Epithelial cell of prostate (primary cell): ENCODE measurements at places on chromosomes 6 and 20.
A peak's percentile ranks its signal among the peaks of the same experiment; 100 is the strongest.

DNA sequence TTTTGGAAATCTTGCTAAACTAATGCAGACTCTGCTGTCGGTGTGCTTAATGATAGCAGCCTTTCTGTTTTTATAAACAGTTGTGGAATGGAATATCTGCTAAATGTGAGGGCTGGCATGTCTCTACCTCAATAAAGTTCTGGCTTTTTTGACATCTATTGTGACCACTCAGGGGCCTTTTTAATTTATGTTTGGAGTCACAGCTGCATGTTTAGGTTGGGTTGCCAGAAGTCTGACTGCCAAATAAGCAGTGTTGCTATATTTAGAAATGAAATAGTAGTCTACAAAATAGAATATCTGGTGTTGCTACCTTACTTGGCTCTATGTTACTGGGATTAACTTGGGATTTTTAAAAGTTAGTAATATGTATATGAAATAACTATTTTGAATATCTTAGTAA lies 125.1 kb upstream of the LOC128125822 start:
- DNase-seq: no peak

- peak; percentile 74 for DNase-seq
These were observed at the start of gene ACAT2 for GRCh38 chr6:159761873-159762680. TSS of gene ACAT2 (plus strand) at chr6:159762045. CDS start at chr6:159762088, 43 bp downstream.

- DNase-seq: no peak
These were observed 465.2 kb downstream of the TFAP2B start for GRCh38 chr6:51283723-51284355.

- DNase-seq: no peak
These were observed 1.8 kb downstream of the CDH4 start for GRCh38 chr20:61253640-61254511.

DNA sequence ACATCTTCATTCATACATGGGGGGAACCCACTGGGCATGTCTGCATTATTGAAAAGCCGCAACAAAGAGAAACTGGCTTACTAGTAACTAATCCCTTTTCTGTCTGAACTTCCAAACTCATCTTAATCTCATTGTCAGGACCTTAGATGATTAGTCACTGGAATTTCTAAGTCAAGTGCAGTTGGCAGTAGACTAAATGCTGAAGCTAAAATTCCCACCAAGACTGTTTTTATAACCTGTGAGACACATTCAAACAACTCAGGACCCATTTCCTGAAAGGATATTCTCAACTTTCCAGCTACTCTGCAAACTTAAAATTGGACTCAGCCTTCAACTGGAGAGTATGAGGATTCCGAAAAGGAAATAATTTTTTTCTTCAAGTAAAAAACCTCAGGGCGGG lies 94.8 kb upstream of the SCAF8 start:
- no peak for DNase-seq

- DNase-seq: no peak
These were observed 9.7 kb downstream of the PTCHD4 start for GRCh38 chr6:48101290-48101689.

- no peak for DNase-seq
These were observed 901 bp upstream of the TMEM151B start for GRCh38 chr6:44269178-44269920.

DNA sequence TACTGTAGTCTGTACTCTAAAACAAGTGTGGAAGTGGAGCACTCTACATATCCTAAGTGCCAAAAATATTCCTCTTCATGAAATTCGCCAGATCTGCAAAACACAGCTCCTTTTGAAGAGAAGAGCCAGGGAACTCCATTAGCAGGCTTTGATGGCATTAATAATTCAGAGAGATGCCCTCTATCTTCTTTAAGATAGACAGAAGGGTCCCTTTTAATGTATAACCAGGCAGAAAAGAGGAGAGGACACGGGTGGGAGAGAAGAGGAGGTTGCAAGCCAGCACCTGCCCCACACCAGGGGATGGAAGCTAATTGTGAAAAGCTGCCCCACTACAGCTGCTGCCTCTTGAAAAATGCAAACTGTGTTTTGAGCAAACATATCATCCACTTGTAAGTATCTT lies 3.7 kb upstream of the RFPL4B start:
- no peak for DNase-seq

DNA sequence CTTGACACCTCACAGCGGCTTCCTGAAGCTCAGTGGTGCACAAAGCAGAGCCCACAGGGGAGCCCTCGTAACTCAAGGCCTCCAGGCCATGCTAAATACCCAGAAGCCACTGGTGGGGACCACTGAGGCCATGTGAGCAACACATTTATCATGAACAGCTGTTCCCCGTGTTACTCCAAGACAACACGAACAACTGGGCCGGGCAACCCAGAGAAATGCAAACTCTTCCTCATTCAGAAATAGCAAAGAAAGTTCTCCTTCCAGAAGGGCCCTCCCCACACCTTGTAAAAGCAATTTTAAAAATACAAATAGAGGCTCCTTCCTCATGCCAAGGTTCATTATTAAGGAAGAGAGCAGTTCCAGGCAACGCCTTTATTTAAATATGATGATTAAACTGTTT lies 36.3 kb upstream of the SLCO4A1 start:
- no peak for DNase-seq

DNA sequence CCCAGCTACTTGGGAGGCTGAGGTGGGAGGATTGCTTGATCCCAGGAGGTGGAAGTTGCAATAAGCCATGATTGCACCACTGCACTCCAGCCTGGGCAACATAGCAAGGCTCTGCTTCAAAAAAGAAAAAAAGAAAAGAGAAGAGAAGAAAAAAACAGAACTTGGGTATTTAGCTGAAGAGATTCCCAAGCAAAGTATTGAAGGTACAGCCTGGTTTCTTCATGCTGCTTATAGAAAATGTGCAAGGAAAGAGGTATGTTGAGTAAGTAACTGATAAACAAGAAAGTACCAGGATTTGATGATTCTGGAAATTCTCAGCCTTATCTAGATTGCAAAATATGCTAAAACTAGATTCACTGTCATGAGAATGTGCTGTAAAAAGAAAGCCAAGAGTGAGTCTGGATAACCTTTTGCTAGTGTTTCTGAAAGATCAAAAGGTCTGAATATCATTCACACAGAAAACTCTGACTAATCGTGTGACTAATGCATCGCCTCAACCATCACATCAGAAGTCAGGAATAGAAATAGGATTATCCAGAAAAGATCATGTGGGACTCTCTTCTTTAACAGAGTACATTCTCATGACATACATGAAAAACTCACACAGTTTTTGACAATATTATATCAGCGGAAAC lies 32.4 kb upstream of the NOP56 start:
- no peak for DNase-seq

- DNase-seq: no peak
These were observed 150.5 kb downstream of the BCAS1 start for GRCh38 chr20:53919886-53920285.

DNA sequence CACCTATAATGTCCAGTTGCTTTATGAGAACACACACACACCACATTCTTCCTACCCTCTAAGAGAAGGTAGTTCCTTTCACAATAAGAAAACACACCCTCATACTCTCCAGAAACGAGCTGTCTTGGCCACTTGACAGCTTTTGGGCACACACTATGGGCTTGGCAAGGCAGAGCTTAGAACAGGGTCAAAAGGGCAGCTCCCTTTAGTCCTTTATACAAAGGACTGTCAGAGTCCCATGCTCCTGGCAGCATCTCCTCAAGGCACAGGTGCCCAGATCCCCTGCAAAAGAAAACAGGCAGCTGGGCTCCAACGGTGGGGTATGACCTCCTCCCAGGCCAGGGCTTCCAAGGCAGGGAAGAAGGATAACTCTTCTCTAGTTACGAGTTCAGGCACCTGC lies 4.9 kb upstream of the LYRM2 start:
- no peak for DNase-seq

DNA sequence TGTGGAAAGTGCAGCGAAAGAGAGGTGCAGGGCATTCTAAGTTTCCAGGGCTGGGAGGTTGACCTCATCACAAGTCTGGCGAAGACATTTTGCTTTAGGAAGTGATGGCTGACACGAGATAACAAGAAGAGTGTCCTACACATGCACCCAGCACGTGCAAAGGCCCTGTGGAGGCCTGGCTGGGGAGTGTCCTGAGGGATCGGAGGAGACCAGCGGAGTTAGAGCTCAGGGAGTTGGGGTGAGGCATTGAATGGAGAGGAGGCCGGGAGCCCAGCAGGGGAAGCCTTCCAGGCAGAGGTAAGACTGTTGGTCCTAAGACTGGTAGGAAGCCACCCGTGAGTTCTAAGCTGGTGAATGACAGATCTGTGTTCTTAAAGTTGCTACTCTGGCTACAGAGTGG lies 58.4 kb downstream of the PPP1R14C start:
- DNase-seq: no peak

DNA sequence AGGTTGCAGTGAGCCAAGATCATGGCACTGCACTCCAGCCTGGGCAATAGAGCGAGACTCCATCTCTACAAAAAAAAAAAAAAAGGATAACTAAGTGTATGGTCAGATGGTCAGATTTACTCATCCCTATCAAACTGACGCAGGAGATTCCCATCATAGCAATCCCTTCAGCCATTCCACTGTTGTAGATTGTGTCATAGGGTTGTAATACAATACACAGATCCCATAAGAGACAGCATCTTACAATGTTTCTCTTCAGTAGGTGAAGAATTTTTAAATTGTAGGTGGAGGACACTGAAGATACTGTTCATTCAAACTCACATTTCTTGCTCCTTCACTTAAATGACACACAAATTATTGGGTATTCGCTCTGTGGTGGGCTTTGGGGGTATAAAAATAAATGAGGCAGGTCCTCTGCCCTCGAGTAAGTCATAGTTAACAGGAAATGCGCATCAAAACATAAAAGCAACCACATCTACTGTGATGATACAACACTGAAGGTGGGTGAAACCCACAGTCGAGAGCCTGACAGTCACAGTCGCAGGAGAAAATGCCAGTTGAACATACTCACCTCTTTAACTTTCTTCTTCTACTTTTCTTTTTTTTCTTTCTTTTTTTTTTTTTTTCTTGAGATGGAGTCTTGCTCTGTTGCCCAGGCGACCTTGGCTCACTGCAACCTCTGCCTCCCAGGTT lies 205.5 kb downstream of the ZNF217 start:
- DNase-seq: no peak

GRCh38 chr20:57435498-57436222 lies 44.5 kb downstream of the RBM38 start:
- peak; percentile 80 for DNase-seq

GRCh38 chr6:65161661-65162060 lies 545.4 kb downstream of the EYS start:
- DNase-seq: no peak

GRCh38 chr6:164478426-164478825 lies 831.0 kb downstream of the C6orf118 start:
- no peak for DNase-seq

- DNase-seq: no peak
These were observed 159.4 kb downstream of the PHF3 start for GRCh38 chr6:63795006-63795405.

GRCh38 chr6:35264550-35265274 lies 5.2 kb downstream of the ZNF76 start:
- DNase-seq: no peak

DNA sequence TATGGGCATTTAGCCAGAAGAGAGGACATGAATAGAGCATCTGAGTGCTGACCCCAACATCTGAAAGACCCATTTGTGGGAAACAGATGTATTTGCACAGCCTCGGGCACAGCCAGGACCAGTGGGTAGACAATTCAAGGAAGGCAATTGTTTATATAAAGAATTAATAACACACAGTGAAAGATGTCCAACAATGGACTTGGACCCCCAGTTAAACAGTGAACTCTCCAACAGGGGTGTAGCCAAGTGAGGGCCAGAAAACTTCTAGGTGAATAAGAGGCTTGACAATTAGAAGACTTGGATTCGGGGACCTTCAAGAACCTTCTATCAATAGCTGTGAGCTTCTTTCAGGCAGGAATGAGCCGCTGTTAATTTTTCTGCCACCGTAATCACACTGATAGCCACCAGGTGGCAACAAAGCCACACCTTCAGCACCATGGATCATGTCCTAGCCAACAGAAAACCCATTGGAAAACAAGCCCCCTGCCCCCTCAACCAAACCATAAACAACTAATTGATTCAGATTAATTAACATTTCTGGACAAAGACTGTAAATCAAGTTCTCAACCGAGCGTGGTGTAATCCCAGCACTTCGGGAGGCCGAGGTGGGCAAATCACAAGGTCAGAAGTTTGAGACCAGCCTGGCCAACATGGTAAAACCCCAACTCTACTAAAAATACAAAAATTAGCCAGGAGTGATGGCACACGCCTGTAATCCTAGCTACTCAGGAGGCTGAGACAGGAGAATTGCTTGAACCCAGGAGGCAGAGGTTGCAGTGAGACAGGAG lies 8.8 kb upstream of the SRSF6 start:
- DNase-seq: no peak

DNA sequence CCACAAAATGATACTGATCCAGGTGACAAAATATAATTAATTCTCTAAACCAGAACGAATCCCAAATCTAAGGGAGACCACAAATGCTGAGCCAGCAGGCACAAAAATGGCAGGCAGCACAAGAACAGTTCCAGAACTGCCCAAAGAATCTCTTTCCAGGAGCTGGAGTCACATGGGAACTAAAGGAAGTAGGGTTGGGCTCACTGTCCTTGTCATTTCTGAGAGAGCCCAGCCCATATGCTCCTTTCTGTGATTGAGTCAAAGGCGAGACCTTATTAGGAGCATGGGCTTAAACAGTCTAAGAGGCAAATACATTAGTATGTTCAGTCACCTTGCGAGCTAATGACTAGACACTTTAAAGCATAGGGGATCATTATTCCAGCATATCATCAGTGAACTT lies 327.6 kb upstream of the ARID1B start:
- no peak for DNase-seq

- DNase-seq: peak; percentile 5
These were observed 78.5 kb upstream of the PHACTR1 start for GRCh38 chr6:12637960-12638641.

DNA sequence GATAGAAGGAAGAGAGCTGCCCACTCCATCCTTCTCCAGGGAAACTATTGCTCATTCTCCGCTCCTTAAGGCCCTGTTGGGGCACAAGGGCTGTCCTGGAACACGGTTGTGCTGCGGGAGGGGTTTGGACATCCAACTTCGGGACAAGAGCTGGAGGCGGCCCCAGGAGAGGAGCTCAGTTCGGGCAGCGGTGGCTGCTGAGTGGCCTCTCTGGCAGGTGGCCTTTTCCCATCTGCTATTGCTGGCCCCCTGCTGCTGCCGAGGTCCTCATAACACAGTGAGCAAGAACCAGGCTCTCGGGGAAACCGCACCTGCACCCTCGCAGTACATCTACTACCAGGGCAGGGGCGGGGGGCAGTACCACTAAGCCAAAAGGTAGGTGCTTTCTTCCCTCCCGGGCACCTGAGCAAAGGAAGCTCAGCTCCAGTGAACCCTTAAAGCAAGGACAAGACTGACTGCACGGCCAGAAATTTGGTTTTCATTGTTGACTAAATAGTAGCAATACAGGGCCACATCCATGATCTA lies 63.7 kb downstream of the PSMG4 start:
- no peak for DNase-seq
